H9 (cell line): ENCODE measurements at places on chromosomes 11 and 22. TPM values are rescaled to one million over a fixed set of nuclear protein-coding genes. Genes with fewer than 3 reads are reported as not detected.

GRCh38 chr22:30212996-30213441 is 33.5 kb downstream of the LIF start:
- DNase-seq: no peak

- peak; percentile 56 for DNase-seq
Measured at GRCh38 chr11:119832202-119832935, 103.4 kb upstream of the NECTIN1 start.

DNA sequence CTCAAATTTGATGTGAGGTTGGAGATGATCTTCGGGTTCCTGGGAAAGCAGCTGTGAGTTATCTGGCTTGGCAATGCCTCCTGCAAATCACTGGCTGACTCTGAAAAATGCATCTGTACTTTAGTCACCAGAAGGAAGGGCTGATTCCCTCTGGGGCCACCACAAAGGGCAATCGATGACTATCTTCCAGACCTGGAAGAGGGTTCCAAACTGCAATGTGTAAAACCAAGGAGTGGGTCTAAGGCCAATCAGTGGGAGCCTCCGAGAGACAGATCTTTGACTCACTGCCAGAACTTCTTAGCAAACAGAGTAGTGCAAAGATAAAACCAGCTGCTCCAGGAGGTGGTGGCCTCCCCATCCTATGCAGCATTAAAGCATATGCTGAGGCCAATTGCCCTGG is 29.1 kb upstream of the PAK1 start:
- DNase-seq: no peak

- DNase-seq: no peak
Measured at GRCh38 chr11:134521452-134522289, 109.6 kb upstream of the B3GAT1 start.

DNA sequence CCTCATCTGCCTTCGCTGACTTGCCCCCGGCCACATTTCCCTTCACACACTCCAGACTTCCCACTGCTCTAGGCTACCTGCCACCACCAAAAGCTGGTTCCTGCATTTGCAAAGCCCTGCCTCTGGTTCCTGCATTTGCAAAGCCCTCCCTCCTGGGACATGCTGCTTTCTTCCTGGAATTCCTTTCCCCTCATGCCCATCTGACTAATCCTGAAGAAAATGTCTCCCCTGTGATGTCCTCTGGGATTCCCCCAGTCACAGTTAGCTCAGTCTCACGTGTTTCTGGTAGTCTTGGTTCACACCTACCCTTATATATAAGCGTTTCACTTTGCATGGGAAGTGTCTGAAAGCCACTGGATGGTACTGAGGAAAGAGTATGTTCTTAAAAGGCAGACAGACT is 206.9 kb downstream of the DBX1 start:
- DNase-seq: peak; percentile 92

DNA sequence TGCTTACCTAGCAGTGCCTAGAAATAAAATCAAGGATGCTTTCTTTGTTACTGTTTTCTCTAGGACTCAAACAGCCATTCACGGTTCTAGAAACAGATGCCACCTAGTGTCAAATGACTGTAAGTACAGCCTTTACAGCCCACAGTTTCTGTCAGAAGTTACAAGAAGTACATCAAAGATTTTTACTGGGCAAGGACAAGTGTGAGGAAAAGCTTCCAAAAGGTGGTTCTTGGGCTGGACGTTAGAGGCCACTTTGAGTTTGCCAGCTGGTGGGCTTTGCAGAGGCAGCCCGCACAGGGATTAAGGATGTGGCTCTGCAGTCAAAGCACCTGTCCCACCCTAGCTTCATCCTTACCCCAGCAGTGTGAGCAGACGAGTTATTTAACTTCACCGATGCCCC is 6.9 kb downstream of the KMT5B start:
- peak; percentile 46 for DNase-seq

DNA sequence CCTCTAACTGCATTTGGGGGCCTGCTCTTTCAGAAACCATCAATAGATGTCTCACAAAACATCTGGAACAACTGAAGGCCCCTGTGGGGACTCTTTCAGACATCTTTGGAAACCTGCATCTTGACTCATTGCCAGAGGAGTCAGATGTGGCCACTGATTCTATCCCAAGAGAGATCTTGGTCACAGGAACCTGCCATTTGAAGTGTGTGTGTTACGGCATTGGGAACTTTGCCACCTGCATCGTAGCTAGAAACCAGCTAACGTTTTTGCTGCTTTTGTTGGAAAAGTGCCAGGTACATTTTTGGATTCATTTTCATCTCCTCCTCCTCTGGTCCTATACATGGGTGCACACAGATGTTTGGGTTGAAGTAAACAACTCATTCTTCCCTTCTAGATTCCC is 4.3 kb downstream of the SRRD start:
- no peak for DNase-seq

- peak; percentile 29 for DNase-seq
Measured at GRCh38 chr22:19868773-19869471, 14.2 kb upstream of the GNB1L start.

DNA sequence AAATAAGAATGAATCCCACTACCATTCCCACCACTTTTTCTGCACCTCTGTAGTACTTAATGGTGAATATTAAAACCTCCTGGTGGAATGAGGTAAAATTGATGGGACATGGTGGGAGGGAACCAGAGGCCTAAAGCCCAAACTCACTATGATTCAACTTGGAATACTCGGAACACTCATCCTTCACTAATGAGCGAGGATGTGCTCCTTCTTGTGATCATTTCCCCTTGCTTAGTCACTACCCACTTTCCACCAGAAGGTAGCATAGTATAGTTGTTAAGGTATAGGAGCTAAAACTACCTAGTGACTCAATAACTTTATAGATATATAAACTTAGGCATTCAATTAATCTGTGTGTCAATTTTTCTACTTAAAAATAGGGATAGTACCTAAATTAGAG is 728.9 kb downstream of the OPCML start:
- DNase-seq: no peak

DNA sequence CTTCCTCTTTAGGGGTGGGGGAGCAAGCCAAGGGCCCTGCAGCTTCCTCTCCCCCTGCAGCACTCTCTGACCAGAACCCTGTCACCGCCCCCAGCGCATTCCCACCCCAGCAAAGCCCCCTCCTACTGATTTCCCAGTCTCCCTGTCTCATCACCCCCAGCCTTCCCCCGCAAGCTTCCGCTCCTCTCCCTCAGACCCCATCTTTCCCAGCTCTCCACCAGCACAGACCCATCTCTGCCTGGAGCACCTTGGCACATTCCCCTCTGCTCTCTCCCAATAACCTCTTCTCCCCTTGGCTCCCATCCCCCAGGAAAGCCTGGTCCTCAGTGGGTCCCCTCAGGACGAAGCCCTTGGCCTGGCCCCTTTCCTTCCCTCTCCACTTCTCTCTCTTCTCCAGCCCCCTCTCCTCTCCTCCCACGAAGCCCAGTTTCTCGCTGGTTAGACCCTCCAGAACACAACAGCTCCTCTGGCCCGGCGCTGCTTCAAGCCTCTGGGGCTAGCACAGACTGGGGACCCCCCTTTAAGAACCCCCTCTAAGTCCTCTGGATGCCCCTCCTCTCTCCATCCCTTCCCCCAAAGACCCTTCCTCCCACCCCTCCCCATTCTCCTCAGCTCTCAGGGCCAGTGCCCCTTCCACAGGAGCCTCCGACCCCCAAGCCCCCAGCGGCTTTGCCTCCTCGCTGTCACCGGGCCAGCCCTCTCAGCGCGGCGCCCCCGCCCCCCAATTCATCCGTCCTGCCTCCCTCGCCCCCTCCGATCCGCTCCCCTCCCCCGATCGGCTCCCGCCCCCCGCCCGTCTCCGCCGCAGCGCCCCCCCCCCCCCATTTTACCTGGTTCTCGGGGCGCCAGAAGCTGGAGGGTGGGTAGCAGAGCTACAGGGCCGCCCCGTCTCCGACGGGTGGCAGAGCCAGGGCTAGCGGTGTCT is 594 bp downstream of the NRXN2 start:
- DNase-seq: no peak

DNA sequence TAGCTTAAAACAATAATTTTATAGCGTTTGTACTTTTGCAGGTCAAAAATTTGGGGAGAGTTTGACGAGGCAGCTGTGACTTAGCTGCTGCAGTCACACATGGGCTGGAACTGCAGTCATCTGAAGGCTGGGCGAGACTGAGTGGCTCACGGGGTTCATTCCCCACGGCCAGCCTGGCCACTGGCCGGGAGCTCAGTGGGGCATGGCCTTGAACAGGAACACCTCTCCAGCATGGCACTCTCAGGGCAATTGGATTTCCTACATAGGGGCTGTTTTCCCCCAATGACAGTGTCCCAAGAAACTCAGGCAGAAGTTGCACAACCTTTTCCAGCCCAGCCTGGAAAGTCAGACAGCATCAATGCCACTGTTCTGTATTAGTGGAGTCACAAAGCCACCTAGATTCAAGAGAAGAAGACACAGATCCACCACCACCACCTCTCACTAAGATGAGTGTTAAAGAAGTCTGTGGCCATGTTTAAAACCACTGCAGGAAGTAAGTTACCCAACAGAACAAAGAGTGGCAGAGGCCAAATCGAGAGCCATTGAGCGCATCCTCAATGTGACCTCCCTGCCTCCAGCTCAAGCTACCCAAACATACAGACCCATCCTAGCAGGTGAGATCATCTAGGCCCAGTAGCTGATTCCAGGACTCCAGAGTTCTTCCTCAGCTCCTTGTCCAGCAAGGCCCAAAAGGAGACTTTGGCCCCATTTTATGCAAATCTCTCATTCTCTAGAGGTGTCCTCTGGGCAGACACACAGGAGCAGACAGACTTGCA is 618.7 kb upstream of the CADM1 start:
- DNase-seq: no peak

- no peak for DNase-seq
Measured at GRCh38 chr11:68741463-68741862, 9.9 kb downstream of the TESMIN start.

DNA sequence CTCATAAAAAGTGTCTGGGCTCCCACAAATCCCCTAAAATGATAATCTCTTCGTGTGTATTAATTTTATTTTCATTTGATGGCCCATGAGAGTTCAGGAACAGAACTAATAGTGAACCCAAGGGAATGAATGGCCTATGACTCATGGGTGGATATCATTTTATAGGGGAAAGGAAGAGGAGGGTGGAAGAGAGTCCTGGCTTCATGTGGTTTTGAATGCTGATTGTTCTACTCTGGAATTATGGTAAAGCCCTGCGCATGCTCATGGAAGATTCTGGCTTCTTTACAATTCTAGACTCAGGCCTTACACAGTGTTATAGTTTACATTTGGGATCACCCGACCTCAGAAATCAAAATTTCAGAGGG is 35.2 kb downstream of the MAML2 start:
- no peak for DNase-seq

- DNase-seq: peak; percentile 35
Measured at GRCh38 chr11:103862802-103863174, 173.7 kb upstream of the DDI1 start.

DNA sequence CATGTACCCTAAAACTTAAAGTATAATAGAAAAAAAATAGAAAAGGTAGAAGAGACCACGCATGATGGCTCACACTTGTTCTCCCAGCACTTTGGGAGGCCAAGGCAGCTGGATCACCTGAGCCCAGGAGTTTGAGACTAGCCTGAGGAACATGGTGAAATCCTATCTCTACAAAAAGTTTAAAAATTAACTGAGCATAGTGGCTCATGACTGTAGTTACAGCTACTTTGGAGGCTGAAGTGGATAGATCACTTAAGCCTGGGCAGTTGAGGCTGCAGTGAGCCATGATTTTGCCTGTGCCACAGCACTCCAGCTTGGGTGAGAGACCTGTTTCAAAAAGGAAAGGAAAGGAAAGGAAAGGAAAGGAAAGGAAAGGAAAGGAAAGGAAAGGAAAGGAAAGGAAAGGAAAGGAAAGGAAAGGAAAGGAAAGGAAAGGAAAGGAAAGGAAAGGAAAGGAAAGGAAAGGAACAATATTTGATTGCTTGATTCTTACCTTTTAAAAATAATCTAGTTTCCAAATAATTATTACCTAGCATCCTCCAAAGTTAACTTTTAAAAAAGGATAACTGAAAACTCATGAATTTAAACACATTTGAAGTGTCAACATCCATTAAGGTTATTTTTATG is 99.9 kb upstream of the PAX6 start:
- DNase-seq: no peak

- DNase-seq: no peak
Measured at GRCh38 chr11:124101737-124102136, 13.5 kb upstream of the VWA5A start.

DNA sequence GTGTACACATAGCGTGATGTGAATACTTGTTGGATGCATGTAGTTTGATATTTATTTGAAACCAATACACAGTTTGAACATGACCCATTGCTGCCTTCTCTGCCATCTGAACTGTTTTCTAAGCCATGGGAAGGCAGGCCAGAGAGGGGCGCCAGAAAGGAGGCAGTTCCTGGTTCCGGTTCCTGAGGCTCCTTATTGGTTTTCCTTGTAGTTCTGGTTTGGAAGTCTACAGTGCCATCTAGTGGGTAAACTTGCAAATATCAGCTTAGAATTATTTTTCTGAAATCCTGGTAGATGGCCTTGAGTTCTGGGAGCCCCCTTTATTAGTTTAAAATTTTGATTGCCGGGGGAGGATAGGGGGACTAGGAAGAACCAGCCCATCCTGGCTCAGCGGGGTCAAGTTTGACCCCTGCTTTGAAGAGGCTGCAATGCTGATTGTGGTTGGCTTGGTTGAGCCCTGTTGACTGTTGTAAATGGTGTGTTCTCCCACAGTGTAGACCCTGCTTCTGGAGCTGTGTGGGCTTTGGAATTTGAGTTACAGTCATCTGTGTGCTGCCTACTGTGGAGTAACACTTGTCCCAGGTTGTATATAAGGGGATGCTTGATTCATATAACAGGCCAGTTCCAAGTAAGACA is 48.4 kb downstream of the GRAMD1B start:
- DNase-seq: peak; percentile 79

DNA sequence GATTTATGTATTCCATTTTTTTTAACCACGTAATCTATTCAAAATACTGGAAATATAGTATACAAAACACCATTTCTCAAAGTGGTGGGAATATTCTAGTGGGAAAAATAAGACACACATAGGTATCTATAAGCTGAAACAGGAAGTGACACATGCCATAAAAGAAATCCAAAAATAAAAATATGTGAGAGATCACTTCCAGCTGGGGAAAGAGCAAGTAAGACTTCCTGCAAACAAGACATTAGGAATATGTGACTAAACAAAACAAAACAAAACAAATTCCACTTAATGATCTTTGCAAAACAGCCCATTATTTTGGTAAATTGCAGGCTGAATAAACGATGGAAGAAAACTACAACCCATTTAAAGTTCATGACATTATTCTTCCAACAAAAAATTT is 107.3 kb upstream of the CEP126 start:
- DNase-seq: no peak

GRCh38 chr22:36807627-36808026 is 9.2 kb downstream of the PVALB start:
- DNase-seq: no peak

- no peak for DNase-seq
Measured at GRCh38 chr11:36360318-36360717, 64.2 kb downstream of the PRR5L start.

GRCh38 chr22:38953091-38953490 is 4.3 kb upstream of the APOBEC3A start:
- no peak for DNase-seq

Gene MIOX
- 1.4 and 1.5 TPM in 2 replicates for total RNA-seq

Gene RASGRP2
- 24.0 and 26.9 TPM in 2 replicates for total RNA-seq

Gene CELSR1
- 21.2 and 22.6 TPM in 2 replicates for total RNA-seq

Gene ELFN2
- total RNA-seq: 0.64 and 0.70 TPM in 2 replicates

Gene NTM
- total RNA-seq: 9.9 and 13.8 TPM in 2 replicates

Gene SAA4
- total RNA-seq: not detected in 2 replicates

Gene THRSP
- not detected in 2 replicates for total RNA-seq

Gene CSKMT
- 49.2 and 51.5 TPM in 2 replicates for total RNA-seq

Gene PRRG4
- 1.2 TPM in 2 replicates for total RNA-seq

Gene SUSD2
- total RNA-seq: 3.8 and 4.2 TPM in 2 replicates

Gene RAB38
- 18.7 and 19.3 TPM in 2 replicates for total RNA-seq

Gene SRRD
- 32.2 and 36.0 TPM in 2 replicates for total RNA-seq
